ENCODE measurements at places on chromosomes 3 and 15. TPM values are rescaled to one million over a fixed set of nuclear protein-coding genes. Genes with fewer than 3 reads are reported as not detected.

DNA sequence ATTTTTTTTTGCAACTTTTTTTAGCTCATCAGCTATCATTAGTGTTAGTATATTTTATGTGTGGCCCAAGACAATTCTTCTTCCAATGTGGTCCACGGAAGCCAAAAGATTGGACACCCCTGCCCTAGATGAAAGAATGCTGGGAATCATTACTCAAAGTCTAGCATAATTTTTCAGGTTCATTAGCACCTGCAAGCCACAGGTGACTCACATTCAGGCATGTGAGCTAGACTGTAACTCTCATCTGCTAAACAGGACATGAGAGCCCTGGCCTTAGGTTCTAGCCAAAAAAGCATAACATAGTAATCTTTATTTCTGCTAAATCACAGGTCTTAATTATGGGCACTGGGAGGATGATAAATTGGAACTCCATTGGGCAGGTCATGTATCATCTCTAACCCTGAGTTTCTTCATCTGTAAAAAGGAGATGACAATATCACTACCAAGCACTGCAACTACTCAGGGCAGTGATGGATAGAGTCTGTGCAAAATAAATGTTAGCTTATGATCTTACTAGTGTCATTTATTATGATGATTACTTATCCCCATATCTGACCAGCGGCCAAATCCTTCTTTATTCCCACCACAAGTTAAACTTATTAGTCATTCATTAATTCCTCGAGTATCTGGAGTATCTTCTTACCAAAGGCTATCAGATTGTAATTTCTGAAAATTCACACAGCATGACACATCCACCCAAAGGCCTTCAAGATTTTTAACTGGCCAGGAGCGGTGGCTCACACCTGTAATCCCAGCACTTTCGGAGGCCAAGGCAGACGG is 125.0 kb downstream of the PLD1 start:
- no peak for DNase-seq

- no peak for DNase-seq
Measured at GRCh38 chr3:188299068-188299467, 145.1 kb downstream of the LPP start.

DNA sequence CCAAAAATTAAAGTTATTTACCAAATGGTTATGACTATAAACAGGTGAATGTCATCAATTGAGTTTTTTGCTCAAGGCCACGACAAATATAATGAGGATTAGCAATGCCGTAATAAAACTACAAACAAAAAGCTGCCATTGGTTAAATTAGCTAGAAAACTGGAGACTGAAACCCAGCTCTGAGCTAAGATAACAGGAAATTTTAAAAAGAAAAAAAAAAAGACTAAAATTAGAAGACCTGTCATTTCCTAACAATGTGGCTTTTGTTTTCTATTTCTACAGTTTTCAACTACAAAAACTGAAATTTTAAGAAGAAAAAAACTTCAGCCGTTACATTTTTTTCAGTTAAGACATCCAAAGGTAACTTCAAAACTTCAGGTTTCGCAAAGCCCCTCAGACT is 9.7 kb downstream of the SLC12A6 start:
- DNase-seq, result no peak

DNA sequence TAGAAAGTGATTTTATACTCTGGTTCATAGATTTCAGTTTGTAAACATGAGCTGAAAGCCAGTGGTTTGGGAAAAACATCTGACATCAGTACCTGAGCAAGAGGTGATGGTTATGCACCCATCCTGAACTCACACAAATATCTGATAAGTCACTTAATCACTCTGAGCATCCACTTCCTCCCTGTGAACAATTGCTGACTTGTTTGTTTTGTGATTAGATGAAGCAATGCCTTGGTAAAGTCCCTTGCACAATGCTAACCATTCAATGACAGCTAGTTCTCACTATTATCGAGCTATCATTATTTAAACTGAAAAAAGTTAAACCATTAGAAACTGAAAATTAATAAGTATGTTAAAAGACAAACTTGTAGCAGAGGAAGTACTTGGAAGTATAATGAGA is 303.0 kb downstream of the PLOD2 start:
- no peak for DNase-seq

DNA sequence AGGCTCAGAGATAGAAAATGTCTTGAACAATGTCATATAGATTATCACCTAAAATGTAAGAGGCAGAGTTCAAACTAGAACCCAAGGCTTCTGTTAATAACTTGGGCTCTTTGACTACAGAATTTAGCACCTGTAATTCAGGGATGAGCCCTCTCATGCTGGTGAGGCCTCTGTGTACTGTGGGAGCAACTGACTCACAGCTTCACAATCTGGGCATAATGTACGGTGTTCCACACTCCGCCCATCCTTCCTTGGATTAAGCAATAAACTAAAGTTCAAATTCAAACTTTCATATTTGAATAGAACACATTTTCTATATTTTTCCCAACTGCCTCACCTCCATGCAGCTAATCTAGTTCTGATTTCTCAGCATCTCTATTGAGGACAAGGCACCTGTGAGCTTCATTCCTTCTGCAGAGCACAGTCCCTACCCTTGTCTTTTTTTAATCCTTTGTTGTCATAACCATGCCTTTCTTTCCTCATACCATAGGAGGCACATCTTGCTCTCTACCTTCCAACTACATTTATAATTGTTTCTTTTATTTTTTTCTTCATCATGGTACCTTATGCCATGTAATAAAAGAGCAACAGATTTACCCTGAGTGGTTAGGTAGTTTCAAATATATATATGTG is 392.1 kb downstream of the NLGN1 start:
- no peak for DNase-seq

GRCh38 chr15:55835866-55836265 is 92.9 kb upstream of the PRTG start:
- no peak for DNase-seq

Gene UTS2B
- total RNA-seq, result not detected

- no peak for DNase-seq
Measured at GRCh38 chr3:14347110-14347509, 55.3 kb upstream of the SLC6A6 start.

GRCh38 chr3:51942603-51943450 is 664 bp downstream of the PARP3 start:
- DNase-seq, result peak; percentile 89

DNA sequence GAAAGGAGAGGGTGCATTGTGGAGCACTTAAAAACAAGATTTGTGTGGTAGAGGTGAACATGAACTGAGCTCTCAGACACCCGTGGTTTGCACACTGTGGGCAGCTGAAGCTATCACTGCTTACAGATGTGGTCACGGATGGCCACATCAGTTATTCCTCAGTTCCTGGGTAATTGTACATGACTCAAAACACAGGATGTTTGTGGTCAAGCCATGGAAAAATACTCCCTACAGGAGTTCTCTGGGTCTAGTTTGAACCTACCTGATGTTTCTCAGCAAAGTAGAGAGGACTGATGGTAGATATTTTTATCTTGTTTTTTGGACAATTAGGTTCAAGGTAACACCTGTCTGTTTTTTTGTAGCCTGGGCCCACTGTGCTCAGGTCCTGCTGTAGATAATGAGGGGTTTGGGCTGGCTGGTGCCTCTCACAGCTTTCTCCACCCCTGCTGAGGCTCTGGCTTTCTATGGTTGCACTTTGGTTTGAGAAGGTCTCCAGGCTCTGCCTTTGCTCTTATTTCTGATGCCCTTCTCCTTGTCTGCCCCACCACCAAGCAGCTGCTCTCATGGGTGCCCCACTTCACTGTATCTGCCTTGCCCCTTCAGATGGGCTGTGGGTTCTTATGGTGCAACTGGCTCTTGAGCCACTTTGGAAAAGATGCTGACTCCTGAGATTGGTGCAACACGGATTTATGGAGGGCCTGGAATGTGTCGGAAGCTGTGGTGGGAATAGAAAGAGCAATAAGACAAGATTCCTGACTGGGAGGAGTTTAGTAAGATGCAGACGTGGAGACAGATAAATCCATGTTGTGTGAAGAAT is 40.1 kb downstream of the CDCP1 start:
- no peak for DNase-seq

Gene DNAH1
- 22.5 TPM for total RNA-seq

Gene RUBCN
- 59.4 TPM for total RNA-seq

Gene PLAAT1
- total RNA-seq, result not detected

GRCh38 chr3:187210545-187211327 is 13.4 kb downstream of the RTP1 start:
- DNase-seq, result no peak

Gene RAD51
- 3.0 TPM for total RNA-seq

Gene AQP9
- 182 TPM for total RNA-seq
